ENCODE measurements at places on chromosomes 7 and 10.

DNA sequence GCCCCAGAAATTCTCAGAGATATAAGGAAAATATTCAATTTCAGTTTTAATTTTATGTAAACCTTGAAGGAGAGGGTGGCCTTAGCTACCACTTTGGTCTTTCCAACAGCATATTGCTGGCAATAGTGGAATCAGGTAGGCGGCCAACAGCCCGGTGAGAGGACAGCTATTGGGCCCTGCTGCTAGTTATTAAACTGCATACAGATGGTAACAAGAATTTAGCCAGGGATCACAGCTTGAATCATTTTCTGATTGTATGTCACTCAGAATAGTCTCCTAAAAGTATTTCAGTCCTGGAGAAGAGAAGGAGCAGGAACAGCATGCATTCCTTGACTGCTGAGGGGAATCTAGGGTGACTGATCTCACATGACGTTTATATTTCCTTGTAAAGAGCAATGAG lies 261.4 kb upstream of the SMIM30 start:
- no peak for DNase-seq
- no peaks in the 10 kb centered on the region for H3K36me3 ChIP-seq
- H3K27me3 ChIP-seq = no peaks in the 10 kb centered on the region

DNA sequence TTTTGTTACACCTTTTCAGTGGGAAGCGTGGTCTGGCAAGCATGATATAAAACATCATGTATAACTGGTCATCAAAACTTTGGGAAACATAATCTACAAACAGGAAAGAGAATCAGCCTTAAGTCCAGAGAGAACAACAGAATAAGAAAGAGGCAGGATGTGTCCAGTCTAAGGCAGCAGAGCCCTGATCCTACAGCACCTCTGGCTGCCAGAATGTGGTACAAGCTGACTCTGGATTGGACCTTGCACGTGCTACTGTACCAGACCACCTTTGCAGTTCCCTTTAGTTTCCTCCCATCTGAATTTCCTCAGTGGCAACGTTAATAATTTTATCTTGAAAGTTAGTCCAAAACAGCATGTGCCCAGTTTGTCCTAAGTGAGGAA lies 824.6 kb upstream of the IGFBP3 start:
- DNase-seq = no peak
- no peak overlapping the region for H3K27ac ChIP-seq
- no peaks in the 10 kb centered on the region for H3K27me3 ChIP-seq
- H3K4me3 ChIP-seq = no peak overlapping the region

- H3K4me3 ChIP-seq = no peak overlapping the region
- H3K36me3 ChIP-seq = no peaks in the 10 kb centered on the region
- no peak for DNase-seq
- no peaks in the 10 kb centered on the region for H3K27me3 ChIP-seq
Measured at GRCh38 chr7:146720195-146720594, 603.6 kb downstream of the CNTNAP2 start.

GRCh38 chr7:73618538-73618937 lies 5.8 kb downstream of the MLXIPL start:
- peaks cover 3% of the 10 kb centered on the region for H3K27me3 ChIP-seq
- no peaks in the 10 kb centered on the region for H3K36me3 ChIP-seq
- DNase-seq = no peak
- H3K4me3 ChIP-seq = no peak overlapping the region
- no peak overlapping the region for H3K27ac ChIP-seq
- H3K4me1 ChIP-seq = peaks cover 7% of the 10 kb centered on the region

DNA sequence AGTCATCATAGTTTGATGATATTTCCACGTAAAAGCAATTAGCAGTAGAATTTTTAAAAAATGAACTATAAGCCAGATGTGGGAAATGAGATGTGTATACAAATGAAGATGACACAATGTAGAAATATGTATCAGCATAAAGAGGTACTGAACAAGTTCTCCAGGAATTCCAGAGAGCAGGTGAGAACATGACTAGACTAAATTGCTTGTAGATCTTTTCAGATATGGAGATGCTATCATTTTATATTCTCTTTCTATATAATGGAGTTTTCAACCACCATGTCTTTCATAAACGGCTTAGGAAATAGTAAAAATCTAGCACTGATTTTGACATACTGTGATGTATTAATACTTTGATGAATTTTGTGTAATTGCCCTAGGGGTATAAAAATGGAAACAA lies 130.9 kb downstream of the SEMA3D start:
- H3K4me1 ChIP-seq = no peaks in the 10 kb centered on the region
- H3K27me3 ChIP-seq = no peaks in the 10 kb centered on the region
- no peaks in the 10 kb centered on the region for H3K36me3 ChIP-seq

- peak overlapping the region; percentile 32 for H3K4me3 ChIP-seq
- no peak for DNase-seq
- no peaks in the 10 kb centered on the region for H3K36me3 ChIP-seq
Measured at GRCh38 chr7:129824291-129825208, 128.2 kb downstream of the UBE2H start.

GRCh38 chr10:48606530-48607355 lies 1.9 kb upstream of the ARHGAP22 start:
- no peak overlapping the region for H3K27ac ChIP-seq
- no peak overlapping the region for H3K4me3 ChIP-seq
- no peaks in the 10 kb centered on the region for H3K4me1 ChIP-seq
- no peak for DNase-seq
- peaks cover 4% of the 10 kb centered on the region for H3K27me3 ChIP-seq

DNA sequence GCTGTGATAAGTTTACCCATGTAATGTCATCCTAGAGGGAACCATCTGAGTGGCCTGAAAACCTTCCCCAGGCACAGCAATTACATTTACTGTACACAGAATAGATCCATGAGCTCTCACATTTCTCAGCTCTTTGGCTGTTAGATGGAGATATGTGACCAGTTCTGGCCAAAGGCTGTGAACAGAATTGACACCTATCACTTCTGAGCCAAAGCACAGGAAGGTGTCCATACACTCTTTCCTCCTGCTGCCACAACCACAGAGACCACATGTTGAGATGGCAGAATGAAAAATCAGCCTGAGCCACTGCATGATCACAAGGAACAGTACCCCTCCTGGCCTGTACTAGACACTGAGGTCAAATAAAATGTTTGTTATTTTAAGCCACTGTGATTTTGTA lies 44.3 kb upstream of the ATOH7 start:
- no peaks in the 10 kb centered on the region for H3K27me3 ChIP-seq
- no peak for DNase-seq
- no peaks in the 10 kb centered on the region for H3K4me1 ChIP-seq
- H3K36me3 ChIP-seq = no peaks in the 10 kb centered on the region
- no peak overlapping the region for H3K27ac ChIP-seq

GRCh38 chr10:121049489-121049888 lies 198.3 kb downstream of the WDR11 start:
- no peak for DNase-seq
- H3K4me1 ChIP-seq = no peaks in the 10 kb centered on the region
- no peak overlapping the region for H3K4me3 ChIP-seq
- no peaks in the 10 kb centered on the region for H3K36me3 ChIP-seq

DNA sequence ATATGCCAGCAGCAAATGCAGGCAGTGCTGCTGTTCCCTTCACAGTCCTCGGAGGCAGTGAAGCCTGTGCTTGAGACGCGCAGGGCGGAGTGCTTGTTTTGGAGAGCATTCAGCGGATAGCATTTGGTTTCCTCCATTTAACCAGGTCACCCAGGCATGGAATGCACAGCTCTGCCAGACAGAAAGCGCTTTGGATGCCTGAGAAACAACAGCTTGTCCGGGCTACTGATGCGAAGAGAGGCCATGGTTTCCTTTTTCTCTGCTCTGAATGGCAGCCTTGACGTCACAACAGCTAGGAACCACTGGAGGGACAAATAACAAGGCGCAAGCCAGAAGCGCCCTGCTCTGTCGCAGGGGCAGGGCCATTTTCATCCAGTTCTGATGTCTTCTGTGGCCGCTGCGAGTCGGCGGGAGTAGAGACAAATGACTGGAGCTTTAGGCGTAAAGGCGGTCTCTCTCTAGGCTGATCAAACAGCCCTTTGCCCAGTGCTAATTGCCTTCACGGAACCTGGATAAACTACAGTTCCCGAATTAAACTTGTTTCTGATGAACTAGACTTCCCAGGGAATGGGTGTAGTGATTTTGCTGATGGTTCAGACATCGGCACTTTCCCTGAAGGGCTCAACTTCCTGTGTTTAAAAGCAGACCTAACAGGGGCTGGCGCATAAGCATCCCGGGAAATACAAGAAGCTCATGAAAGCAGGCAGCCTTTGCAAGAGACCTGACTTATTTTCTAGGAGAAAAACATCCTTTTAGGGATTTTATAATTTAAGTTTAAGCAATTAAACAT lies 187.6 kb upstream of the KLF14 start:
- DNase-seq = no peak
- H3K27me3 ChIP-seq = no peaks in the 10 kb centered on the region
- peak overlapping the region; percentile 14 for H3K4me3 ChIP-seq
- peak overlapping the region; percentile 56 for H3K27ac ChIP-seq
- peaks cover 51% of the 10 kb centered on the region for H3K36me3 ChIP-seq

DNA sequence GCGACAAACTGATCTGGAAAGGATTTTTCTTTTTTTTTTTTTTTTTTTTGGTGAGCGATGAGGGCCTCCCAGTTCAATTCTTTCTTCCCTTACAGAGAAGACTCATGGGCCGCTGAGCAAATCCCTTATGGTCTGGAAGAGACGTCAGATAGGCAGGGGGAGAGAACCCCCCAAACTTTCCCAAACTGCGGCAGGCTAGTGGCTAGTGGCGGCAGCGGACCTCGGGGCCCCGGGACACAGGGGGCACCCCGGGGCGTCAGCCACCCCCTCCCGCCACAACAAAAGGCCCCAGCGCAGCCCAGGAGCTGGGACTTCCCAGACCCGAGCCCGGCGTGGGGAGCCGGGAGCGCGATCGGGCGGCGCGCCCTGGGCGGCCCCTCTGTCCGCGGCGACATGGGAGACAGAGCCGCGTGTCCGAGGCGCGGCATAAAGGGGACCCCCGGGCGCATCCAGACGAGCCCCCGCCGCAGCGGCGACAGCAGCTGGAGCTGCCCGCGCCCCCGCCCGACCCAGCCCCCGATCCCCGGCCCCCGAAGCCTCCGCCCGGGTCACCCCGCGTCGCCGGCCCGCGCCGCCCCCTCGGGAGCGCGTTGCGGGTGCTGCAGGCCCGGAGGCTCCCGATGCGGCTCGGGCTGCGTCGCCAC lies 755 bp downstream of the FAM171A1 start:
- peaks cover 37% of the 10 kb centered on the region for H3K27me3 ChIP-seq
- H3K4me1 ChIP-seq = peaks cover 7% of the 10 kb centered on the region
- no peak for DNase-seq
- H3K36me3 ChIP-seq = no peaks in the 10 kb centered on the region
- no peak overlapping the region for H3K4me3 ChIP-seq
- H3K27ac ChIP-seq = no peak overlapping the region

DNA sequence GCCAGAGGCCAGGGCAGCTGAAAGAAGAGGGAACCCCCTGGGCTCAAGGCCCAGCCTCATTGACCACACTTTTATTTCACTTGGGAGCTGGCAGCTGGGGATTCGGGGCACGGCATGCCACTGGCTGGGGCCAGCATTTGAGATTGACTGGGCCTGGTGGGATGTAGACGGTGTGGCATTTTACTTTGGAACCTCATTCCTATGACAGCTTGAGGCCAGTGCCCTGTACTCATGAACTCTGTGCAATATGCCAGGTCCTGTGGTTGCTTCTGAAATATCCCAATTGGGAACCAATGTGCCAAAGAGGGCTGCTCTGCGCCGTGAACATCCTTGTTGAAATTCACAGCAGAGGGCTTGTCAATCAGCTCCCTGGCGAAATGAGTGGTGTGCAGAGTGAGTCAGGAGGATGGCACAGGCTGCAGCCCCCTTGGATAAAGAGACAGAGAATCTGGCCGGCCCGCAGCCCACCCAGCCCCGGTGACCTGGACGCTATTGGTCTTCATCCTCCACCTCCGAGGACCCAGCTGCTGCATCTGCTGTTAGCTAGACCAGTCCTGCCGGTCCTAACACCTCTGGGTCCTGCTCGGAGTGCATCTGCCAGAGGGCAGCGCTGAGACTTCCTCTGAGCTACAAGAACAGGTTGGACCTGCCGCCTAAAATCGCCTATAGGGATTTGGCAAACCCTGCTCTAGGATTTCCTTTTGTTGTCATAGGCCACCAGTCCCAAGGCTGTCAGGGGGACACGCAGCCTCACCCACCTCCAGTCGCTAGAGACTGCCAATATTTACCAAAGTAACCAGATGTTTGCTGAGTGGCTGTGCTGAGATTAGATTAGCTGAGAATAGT lies 58.0 kb downstream of the PRKAG2 start:
- H3K27me3 ChIP-seq = no peaks in the 10 kb centered on the region
- H3K27ac ChIP-seq = no peak overlapping the region
- no peak for DNase-seq
- no peak overlapping the region for H3K4me3 ChIP-seq
- no peaks in the 10 kb centered on the region for H3K36me3 ChIP-seq

- H3K27me3 ChIP-seq = no peaks in the 10 kb centered on the region
- H3K27ac ChIP-seq = peak overlapping the region; percentile 70
- DNase-seq = peak; percentile 14
- no peaks in the 10 kb centered on the region for H3K36me3 ChIP-seq
- H3K4me1 ChIP-seq = no peaks in the 10 kb centered on the region
- peak overlapping the region; percentile 77 for H3K4me3 ChIP-seq
Measured at GRCh38 chr10:484925-485661, 204.4 kb downstream of the DIP2C start.

GRCh38 chr10:77533887-77534278 lies 103.7 kb downstream of the KCNMA1 start:
- no peak overlapping the region for H3K4me3 ChIP-seq
- DNase-seq = no peak
- no peaks in the 10 kb centered on the region for H3K27me3 ChIP-seq
- no peak overlapping the region for H3K27ac ChIP-seq

DNA sequence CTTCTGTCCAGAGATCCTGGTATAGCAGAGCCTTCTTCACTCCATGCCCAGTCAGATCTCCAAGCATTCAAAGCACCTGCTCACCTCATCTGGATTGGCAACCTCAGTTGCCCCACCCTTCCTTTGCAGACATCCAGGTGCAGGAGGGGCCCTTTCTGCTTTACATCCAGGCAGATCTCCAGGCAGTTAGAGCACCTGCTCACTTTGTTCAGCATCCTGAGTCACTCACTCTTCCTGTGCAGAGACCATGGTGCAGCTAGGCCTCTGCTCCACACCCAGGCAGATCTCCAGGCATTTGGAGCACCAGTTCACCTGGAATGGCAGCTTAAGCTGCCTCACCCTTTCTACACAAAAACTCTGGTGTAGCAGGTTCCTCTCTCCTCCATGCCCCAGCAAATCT lies 153.1 kb downstream of the CDK14 start:
- no peak for DNase-seq
- no peaks in the 10 kb centered on the region for H3K4me1 ChIP-seq
- no peaks in the 10 kb centered on the region for H3K36me3 ChIP-seq
- no peaks in the 10 kb centered on the region for H3K27me3 ChIP-seq
- no peak overlapping the region for H3K4me3 ChIP-seq
- no peak overlapping the region for H3K27ac ChIP-seq

DNA sequence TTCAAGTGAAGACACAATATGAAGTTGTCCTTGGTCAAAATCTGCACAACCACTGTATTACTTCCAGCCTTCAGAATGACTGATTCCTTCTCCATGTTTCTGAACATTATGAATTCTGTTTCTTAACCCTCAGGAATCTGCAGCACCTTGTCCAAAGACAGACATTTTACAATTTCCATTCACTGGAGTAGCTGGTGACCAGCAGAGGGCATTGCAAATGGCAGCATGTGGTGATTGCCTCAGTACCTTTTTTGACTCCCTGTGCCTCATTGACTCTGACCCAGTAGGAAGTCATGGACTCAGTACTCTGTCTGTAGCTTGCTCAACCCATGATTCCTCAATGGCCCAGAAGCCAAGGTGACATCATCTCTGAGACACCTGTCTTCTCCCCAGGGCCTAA lies 879 bp upstream of the VPS41 start:
- H3K27me3 ChIP-seq = peaks cover 2% of the 10 kb centered on the region
- H3K36me3 ChIP-seq = no peaks in the 10 kb centered on the region
- H3K4me3 ChIP-seq = no peak overlapping the region
- no peak for DNase-seq
- no peak overlapping the region for H3K27ac ChIP-seq
